NCI-H460 (cell line): ENCODE measurements at places on chromosomes 5 and 9.

DNA sequence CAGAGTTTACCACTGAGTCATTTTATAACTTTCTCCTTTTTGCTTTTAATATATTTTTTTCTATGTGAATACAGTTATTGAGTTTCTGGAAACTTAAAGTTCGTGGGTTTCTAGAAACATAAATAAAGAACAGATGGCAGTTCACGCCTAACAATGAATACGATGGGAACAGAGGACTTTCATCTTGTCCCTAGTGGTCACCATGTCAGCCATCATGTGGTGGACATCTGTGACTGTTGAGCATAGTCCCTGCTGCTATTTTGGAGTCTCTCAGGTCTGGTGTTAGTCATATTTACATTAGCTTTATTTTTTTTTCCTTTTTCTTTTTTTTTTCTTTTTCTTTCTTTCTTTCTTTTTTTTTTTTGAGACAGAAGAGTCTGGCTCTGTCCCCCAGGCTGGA, 85.3 kb downstream of the XRCC4 start:
- DNase-seq, result no peak

DNA sequence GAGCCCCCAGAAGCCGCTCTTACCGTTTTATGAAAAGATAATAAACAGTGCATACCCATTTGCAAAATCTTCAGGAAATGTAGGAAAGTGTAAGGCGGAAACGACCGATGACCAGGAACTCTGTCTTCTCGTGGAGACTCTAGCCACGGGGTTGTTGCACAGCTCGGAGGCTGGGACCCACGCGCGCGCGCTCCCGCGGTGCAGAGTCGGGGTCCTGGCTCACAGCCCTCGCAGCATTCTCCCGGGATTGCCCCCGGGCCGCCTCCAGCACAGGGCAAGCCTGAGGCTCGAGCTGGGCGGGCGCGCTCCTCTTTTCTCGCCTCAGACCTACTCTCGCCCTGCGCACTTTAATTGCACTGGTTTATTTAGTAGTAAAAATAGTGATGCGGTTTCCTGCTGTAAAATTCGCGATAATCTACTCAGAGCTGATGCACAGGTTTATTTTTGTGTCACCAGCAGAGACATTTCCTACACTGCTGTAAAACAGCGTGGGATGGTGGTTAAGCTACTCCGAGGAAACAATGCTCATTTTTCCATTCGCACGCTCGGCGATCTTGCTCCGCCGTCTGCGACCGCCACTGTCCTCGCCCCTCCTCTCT, 15.5 kb downstream of the TRIM7 start:
- no peak for DNase-seq

DNA sequence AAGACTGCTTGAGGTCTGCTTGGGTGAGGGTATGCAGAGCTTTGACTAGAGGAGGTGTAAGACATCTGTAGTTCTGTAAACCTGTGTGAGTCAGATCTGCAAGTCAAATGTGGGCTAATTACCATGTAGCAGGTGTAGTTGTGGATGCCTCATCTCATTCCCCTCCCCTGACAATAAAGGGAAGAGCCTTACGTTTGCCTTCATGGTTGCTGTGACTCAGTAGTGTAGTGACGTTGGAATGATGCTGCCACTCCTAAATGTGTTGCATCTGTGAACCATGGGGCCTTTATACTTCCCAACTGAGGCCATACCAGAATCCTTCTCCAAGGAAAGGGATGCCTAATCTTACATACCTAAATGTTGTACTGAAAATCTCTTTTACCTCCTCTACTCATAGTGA, 26.0 kb downstream of the PRDM6 start:
- DNase-seq, result no peak

DNA sequence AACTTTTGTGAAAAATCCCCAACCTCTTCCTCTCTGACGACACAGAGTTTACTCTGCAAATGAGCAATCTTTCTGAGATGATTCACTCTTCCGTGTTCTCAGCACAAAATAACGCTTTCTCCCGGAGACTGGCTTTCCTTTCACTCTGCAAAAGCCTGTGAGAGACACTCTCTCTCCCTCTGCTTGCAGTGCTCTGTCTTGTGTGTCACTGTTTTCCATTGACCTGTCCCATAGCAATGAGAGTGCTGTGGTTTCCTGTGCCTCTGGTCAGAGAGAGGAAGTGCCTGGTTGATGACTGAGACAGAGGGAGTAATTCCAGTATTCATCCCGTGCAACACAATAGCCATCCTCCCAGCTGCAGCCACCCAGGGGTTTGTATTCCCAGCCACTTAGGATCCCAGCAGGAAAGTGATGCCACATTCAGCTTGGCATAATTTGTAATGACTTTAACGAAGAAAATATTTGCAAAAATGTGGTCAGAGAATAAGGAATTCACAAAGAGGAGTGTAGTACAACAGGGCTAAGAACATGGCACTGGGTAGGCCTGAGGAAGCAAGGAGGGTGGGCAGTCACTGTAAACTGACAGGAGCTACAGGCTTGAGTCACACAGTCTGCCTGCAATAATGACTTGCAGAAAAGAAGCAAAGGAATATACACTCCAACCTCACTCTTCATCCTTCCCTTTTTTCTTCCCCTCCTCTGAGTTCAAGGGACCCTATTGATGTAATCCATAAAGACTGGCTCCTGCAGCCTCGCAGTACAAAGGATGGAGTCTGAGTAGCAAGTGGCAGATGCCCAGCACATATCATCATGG, 463.5 kb upstream of the RGMB start:
- peak; percentile 62 for DNase-seq

- no peak for DNase-seq
Observed at GRCh38 chr5:96655085-96655484, 7.1 kb upstream of the CAST start.
